ENCODE measurements at places on chromosomes 6 and 20. TPM values are rescaled to one million over a fixed set of nuclear protein-coding genes. Genes with fewer than 3 reads are reported as not detected.

- no peak for DNase-seq
Observed at GRCh38 chr20:43900496-43900895, 14.2 kb upstream of the TOX2 start.

DNA sequence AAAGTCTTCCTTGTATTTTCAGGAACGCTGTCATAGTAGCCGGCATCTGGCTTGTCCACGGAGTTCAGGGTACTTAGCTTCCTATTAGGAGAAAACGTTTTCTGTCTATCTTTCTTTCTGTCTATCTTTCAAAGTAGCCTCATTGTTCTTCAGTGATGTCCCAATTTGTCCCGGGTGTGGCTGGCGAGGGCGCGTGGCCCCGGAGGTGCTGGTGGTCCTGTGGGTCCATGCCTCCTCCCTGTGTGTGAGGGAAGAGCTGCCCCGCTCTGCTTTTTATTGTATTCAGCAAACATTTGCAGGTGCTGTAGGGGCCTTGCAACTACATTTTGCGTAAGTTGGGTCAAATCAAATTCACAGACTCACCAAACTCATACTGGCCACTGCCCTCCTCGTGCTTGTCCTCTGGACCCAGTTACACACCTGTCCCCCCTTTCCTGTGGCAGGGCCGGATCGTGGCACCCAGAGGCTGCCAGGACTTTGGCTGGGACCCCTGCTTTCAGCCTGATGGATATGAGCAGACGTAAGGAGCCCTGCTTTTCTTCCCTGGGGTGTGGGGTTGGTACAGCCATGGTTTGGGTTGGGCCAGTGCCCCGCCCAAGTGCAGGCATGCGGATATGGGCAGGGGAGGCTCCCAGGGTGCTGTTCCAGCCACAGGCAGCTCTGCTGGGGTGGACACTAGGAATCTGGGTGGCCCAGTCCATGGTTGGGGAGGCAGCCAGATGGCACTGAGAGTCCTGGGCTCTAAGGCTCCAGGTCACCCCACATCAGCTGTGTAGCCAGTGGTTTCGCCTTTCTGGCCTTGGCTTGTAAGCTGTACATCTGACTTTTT lies 12.3 kb downstream of the ITPA start:
- DNase-seq = no peak

Gene FAM184A
- 4.8 TPM for total RNA-seq

GRCh38 chr20:34615477-34615876 lies 57.0 kb downstream of the MAP1LC3A start:
- no peak for DNase-seq

Gene TFAP2B
- total RNA-seq = not detected

GRCh38 chr20:50460608-50461267 lies 49.4 kb upstream of the PTPN1 start:
- peak; percentile 80 for DNase-seq

DNA sequence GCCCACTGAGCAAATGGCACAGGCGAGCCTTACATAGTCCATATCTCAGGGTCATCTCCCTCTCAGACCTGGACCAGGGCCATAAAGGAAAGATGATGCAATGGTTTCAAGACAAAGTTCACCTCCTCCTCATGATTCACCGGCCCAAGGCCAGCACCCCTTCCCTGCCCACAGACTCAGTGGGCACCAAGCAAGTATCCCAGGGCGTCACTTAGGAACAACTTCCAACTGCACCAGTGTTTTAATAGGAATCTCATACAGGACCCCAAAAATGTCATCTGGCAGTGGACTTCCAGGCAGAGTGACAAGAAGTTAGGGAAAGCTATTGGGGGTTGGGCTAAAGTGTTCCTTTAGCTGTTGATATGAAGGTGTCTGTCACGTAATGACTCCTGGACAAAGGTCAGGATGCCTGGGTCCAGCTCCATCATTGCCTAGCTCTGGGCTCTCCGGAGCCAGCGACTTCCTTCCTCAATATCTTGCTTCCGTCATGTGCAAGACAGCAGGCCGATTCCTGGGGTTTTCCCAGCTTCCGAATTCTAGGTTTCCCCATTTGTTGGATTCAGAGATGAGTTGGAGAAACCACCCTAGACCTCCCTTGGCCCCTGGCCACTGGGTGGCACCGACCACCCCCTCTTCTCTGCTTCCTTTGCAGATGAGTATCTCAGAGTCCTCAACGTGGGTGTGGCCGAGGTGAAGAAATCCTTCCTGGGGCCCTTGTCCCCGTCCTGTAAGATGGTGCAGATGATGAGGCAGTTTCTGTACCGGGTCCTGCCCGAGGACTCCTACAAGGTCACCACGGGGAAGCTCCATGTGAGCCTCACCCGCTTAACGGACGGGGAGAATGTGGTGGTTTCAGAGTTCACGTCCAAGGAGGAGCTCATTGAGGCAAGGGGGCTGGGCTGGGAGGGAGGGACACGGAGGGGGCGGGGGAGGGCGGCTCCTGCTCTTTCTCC lies 21.1 kb downstream of the PNPLA1 start:
- peak; percentile 46 for DNase-seq

- no peak for DNase-seq
Observed at GRCh38 chr6:17897681-17898080, 89.8 kb downstream of the KIF13A start.

- DNase-seq = no peak
Observed at GRCh38 chr6:147624946-147625515, 116.5 kb downstream of the SAMD5 start.

DNA sequence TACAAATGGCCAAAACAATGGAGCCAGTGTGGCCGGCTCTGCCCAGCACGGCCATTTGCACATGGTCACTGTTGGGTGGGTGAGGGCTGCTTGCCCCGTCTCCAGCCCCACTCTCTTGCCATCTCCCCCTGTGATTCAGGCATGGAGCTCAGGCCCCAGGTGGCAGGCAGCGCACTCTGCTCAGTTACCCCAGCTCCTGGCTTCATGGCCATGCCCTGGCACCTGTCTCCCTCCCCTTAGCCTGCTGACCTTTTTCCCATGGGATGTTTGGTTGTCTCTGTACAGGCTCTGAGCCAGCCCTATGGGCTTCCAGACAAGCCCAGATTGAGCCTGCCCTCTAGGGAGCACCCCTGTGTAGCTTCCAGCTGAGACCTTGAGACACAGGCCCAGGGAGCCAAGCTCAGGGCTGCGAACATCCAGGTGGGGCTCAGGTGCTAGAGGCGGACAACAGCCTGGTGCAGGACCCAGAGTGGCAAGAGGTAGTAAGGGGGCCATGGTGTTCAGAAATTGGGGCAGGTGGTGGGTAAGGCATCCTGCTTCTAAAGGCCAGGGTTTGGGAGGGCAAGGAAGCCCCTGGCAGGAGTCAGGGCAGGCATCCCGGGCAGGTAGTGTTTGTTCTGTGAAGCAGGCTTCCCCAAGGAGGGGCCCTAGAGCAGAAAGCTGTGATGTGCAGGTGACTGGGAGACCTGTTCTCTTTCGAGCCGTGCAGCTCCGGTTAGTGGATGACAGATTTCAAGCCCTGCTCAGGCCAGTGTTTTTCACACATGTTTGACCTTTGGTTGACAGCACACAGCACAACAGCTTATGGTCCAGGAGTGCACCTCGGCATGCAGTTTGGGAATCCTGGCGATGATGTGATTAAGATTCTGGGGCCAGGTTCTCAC lies 17.7 kb downstream of the SYNJ2 start:
- no peak for DNase-seq

Gene TMC2
- total RNA-seq = not detected

All from Daoy (cell line).